ENCODE measurements at places on chromosomes 1 and 21.

DNA sequence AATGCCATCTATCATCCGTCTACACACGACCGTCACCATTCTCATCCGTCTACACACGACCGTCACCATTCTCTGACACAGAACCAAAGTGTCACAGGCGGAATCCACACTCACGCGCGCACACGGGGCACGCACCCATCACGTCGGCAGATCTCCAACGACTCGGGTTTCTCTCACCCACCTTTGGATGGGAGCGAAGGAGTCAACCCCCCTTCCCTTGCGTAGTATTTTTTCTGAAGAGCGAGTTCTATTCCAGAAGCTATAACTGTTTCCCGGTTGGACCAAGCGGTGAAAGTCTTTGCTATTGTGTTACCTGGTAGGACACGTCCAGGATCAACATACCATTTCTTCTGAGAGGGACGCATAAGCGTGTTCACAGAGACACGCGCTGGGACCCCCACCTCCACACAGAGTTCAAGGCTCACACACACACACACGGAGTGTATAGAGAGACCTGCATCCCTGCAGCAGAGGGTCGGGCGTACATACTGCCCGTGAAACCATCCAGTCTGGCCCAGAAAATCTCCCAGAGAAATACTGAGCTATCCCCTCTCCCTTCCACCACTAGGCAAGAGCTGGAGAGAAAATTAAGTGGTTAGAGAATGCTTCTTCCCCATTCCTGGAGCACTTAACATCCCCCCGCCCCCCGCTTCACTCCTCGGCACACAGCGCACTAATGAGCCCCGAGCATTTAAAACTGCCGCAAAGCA lies 741 bp downstream of the DUSP10 start:
- DNase-seq: no peak

- DNase-seq: peak; percentile 23
Observed at GRCh38 chr1:182588500-182589396, at the start of gene RNASEL. TSS of gene RNASEL (minus strand) at chr1:182589256. CDS start at chr1:182586806, 2,450 bp downstream.

DNA sequence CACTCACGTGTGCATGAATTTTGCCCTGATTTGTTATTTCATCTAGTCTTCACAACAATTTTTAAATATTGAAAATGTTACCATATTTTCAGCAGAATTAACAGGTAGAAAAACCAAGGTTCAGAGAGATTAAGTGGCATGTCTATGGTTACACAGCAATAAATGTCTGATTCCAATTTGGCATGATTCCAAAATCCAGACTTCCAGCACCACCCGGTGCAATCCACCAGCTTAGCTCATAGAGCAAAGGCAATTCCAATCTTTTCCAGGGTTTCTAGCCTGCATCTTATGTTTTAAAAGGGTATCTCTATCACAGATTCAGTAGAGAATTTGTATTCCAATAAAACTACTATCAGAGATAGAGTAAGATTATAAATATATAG lies 161.8 kb downstream of the TPR start:
- DNase-seq: no peak

DNA sequence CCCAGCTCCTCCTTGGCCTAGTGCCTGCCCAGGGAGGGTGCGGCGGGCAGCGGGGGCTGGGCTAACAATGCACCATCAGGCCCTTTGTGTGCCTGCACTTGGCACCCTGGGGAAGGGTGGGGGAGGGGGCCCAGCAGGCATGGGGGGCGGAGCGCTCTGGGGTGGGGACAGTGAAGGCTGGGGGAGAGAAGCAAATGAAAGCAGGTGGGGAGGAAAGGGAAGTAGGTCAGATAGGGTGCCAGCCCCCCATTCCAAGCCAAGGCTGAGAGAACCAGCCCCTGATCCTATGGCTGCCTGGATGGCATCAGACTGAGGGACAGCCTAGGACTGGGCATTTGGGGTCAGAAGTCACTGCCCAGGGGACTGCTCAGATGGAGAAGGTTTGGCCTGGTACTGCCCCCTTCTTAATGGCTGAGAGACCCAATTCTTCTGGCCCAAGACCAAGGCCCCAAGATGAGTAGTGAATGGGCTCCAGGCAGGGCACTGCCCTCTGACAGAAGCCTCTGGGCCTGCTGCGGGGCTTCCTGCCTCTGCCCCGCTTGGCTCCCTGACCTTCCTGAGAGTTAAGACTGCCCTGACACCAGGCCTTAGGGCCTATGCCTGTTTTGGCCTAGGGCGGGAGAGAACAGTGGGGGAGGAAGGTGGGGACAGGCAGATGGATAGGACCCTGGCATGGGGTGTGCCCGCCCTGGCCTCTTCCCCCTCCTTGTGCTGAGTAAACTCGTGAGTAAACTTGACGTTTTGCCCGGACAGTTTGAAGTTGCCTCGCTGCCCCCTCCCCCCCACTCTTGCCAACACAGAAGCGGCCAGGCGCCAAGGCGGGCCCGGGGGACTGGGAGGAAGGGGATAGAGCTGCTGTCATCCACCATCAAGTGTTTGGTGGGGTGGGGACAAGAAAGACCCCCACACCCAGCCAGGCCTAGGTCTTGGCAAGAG lies 2.7 kb downstream of the ZBTB7B start:
- DNase-seq: no peak

DNA sequence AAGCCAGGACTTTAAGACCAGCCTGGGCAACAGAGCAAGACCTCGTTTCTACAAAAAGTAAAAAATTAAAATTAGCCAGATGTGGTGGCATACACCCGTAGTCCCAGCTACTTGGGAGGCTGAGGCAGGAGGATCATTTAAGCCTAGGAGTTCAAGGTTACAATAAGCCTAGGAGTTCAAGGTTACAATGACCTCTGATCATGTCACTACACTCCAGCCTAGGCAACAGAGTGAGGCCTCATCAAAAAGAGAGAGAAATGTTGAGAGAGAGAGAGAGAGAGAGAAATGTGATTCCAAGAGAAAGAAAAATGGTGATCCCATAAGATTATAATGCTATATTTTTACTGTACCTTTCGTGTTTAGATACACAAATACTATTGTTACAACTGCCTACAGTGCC lies 60.2 kb downstream of the PACC1 start:
- no peak for DNase-seq

GRCh38 chr1:220880362-220880670 lies 1.1 kb downstream of the HLX start:
- DNase-seq: no peak

- DNase-seq: no peak
Observed at GRCh38 chr1:177873238-177873637, 96.6 kb downstream of the SEC16B start.

GRCh38 chr1:223017291-223017690 lies 125.8 kb downstream of the TLR5 start:
- DNase-seq: no peak

DNA sequence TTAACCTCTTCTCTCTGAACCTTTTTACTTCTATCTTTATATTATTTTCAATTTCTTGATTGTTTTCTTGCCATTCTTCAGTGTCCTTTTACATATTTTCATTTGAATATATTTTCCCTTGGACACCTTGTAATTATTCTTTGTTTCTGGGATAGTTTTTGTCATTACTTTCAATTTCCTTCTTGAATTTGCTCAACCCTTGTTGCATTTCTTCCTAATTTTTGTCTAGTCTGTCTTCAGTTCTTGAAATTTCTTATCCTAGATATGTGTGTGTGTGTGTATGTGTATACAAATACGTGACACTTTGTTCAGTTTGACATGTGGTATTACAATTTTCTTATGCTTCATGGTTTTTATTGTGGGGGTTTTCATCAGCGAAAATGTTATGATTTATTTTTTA lies 1.9 kb upstream of the GALNT2 start:
- no peak for DNase-seq

- DNase-seq: no peak
Observed at GRCh38 chr1:229264487-229264886, 6.4 kb upstream of the RAB4A start.

- no peak for DNase-seq
Observed at GRCh38 chr1:24709791-24710441, 35.3 kb upstream of the CLIC4 start.

DNA sequence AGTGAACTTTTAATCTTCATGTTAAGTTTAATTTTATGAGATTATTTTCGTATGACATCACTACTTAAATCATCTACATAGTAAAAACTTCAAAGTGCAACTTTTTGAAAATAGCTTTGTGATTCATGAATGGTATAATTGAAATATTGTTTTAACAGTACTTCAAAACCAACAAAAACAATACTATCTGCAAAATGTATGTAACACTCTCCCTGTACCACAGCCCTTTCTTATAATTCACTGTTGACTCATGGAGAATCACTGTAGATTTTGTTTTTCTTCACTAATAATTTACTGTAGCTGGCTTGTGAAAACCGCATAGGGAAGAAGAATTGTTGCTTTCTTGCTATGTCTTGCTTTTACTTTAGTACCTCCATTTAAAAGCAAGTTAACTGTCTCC lies 301.4 kb upstream of the ADAMTS5 start:
- no peak for DNase-seq

DNA sequence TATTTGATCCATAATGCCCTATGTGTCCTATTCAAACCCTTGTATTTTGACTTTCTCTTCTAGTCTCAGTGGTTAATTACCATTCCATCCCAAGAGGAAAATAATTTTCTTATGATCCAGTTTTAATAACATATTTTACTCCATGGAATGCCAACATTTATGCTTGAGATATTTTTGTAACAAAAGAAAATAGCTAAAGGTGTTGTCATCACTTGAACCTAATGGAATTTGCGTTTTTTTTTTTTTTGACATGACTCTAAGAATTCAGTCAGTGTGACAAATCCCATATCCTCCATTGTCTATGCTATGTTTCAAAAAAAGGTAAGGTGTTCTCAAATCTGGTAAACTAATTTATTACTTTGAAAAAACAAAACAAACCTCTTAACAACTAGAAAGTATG lies 324.1 kb upstream of the ADAMTS5 start:
- DNase-seq: no peak

- DNase-seq: no peak
Observed at GRCh38 chr1:25816112-25816718, 3.5 kb upstream of the MTFR1L start.

DNA sequence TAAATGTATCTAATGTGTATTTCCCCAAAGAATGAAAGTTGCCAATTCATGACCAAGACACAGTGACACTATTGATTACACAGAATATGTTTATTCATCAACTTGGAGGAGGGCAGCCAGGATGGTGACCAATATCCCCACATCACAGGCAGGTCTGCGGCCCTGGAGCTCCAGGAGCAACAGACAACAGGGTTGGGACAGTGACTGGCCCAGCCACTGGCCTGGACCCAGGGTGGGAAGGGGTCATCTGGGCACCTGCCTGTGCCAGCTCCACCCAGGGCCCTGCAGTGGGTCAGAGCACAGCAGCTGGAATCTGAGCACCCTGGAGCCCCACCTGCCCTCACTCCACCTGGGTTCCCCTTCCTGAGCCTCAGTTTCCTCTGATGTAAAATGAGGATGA lies 466.1 kb downstream of the MATN1 start:
- no peak for DNase-seq

GRCh38 chr1:41875487-41875886 lies 43.2 kb downstream of the HIVEP3 start:
- DNase-seq: no peak

GRCh38 chr1:178011465-178011828 lies 41.6 kb upstream of the SEC16B start:
- DNase-seq: no peak

GRCh38 chr1:31586376-31587327 lies 10.3 kb downstream of the TINAGL1 start:
- no peak for DNase-seq

DNA sequence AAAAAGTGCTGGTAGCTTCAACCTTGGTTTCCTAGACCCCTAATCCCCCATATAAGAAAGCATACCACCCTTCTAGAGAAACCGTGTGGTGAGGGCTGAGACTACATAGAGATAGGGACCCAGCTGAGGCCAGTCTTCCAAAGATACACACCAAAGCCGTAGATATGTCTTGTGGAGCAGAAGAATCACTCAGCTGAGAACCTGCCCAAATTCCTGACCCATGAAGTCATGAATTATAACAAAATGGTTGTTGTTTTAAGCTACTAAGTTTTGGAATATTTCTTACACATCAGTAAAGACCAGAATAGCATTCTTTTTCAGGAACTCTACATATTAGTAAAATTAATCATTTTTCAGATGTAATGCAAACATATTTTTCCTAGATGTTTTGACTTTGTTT lies 3.3 kb upstream of the SNRPE start:
- no peak for DNase-seq

GRCh38 chr1:59314776-59315528 lies 18.1 kb downstream of the FGGY start:
- no peak for DNase-seq

- DNase-seq: no peak
Observed at GRCh38 chr21:44969931-44970755, 30.3 kb downstream of the SLX9 start.

DNA sequence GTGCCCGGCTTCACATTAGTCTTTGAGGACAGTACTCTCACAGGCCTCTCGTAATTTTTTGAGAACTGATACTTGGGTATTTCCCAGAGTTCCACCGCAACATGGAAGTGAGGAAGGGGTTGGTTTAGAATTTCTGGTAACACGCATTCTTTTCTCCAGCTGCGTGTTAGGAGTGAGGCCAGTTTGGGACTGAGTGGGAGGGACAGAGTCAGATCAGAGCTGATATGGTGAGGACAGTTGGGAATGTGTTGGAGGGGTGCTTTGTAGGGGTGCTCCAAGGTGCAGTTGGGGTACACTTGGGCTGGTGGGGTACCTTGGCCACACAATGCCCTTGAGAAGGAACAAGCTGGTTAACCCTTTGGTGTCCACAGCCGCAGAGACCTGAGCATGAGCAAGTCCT lies 6.7 kb downstream of the FBXO6 start:
- DNase-seq: no peak

DNA sequence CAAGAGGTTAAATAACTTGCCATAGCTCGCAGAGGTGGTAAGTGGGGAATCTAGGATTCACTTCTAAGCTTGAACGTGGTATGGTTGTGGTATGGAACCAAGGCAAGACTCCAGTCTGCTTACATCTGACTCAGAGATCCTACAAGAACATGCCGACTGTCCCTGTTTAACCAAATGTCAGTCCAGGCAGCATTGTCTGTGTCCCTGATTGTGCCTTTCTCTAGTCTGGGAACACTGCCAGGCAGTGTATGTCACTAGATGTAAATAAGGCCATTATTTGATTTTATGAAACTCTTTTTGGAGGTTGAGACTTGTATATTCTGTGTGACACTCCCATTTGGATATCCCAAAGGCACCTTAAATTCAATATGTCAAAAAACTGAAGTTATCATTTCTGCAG lies 96.0 kb downstream of the NOS1AP start:
- DNase-seq: no peak

GRCh38 chr21:38531591-38531990 lies 33.3 kb upstream of the ERG start:
- DNase-seq: no peak

GRCh38 chr1:233406339-233406960 lies 78.9 kb downstream of the MAP3K21 start:
- DNase-seq: no peak
